ENCODE measurements at places on chromosomes 3 and 15.

- DNase-seq = no peak
Measured at GRCh38 chr3:37161351-37161750, 13.0 kb downstream of the LRRFIP2 start.

DNA sequence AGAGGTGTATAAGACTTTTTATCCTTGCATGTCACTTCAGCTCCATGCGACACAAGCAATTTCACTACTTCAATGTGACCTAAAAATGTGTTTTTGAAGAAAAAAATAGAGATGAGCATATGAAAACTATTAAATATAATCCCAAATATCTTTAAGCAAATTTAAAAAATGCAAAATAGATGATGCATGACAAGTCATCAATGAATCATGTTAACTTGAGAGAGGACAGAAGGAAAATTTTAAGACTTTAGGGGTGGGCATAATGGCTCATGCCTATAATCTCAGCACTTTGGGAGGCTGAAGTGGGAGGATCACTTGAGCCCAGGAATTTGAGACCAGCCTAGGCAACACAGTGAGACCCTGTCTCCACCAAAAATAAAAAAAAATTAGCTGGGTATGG, 73.3 kb downstream of the ANKRD28 start:
- no peak for DNase-seq

DNA sequence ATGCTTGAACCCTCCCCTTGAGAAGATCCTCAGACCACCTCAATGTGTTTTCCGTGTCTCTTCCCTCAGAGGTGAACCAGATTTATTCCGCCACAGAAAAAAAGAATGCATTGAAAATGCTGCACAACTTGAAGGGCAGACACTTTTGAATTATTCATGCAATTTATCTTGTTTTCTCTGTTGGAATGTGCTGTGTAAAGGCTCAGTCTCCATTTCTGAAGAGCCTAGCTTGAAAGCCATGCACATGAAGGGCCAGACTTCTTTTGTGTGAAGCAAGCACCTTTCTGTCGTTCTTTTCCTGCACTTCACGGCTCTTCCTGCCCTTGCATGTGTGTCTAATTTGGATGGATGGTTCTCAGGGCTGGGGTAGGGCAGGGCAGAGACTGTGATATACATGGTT, 79.0 kb upstream of the ATP13A5 start:
- no peak for DNase-seq

- no peak for DNase-seq
Measured at GRCh38 chr3:187641320-187642016, 28.7 kb downstream of the SST start.

DNA sequence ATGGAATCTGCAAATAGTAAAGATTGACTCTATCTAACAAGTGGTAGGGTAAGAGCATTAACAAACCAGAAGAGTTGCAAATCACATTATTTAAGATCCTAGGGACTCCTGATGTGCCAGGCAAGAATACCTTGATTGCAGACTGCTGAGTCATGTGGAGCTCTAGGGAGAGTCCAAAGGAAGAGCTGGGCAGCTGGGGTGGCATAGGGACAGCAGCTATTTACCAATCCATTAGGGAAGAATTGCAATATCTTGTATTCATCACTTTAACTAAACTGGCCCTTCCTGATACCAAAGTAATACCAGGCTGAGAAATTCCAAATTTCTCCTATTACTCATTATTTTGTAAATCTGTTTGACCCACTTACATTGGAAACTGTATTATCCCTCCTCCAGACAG, 52.2 kb upstream of the ACP3 start:
- no peak for DNase-seq

DNA sequence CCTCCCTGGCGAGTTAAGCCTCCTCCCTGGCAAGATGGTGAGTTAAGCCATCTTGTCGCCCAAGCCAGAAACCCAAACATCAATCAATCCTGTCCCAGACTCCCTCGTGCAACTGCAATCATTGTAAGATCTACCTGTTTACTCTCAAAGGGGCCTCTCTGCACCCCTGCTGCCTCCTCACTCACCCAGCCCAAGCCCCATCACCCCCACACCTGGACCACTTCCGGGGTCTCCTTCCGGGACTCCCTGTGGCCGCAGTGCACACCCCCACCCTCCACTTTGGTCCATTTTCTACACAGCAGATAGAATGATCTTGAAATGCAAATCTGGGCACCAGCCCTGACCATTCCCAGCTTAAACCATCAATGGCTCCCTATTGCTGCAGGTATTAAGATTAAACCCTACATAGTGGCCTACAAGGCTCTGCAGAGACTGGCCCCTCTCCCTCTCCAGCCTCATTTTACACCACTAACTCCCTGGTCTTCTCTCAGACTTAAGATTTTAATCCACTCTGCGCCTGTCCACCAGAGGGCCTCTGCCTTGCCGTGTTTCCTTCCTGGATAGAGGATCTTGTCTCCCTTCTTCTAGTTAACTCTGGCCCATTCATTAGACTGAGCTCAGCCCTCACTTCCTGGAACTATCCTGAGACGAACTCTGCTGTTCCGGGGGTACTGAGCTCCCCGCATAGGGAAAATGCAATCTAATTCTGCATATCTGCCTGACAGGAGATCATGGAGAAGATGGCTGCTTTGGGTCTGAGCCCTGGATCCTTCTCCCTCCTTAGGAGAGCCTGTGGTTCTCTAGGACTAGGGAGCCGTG, 41.9 kb upstream of the SLC6A1 start:
- DNase-seq = no peak

GRCh38 chr3:85960793-85961192, 1002.0 kb downstream of the CADM2 start:
- DNase-seq = no peak

- DNase-seq = no peak
Measured at GRCh38 chr3:68207327-68207726, 552.9 kb upstream of the SUCLG2 start.

DNA sequence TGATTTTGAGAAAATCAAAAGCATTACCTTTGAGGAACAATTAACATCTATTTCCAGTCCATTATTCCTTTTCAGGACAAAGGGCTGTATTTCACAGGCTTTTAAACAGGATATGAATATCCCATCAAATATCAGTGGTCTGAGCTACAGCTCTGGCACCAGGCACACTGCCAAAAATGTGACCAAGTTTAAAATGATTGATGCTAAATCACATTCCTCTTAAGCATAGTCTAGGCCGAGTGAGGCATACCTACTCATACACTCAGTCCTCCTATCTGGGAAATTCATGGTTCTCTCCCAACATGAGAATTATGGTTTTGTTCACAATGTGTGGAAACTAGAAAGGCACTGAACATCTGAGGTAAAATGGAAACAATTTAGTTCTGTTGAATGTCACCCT, 683.5 kb downstream of the TUSC7 start:
- DNase-seq = no peak

- peak; percentile 78 for DNase-seq
Measured at GRCh38 chr15:81265944-81266775, 57.8 kb downstream of the STARD5 start.

GRCh38 chr3:45139372-45140140, 6.6 kb downstream of the CDCP1 start:
- DNase-seq = no peak

DNA sequence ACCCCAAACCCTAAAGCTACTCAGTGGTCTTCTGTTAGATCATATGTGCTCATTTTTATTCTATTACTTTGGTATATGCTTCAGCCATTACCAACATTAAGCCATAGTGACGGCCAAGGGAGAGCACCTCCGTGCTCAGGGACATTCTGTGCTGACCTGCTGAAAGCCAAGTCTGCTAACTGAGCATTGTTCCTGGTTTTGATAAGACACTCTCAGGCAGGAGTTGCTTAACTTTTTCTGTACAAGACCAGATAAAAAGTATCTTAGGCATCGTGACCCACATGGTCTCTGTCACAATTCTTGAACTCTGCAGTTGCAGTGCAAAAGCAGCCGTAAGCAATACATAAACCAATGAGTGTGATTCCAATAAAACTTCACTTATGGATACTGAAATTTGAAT, 100.6 kb downstream of the KLHL25 start:
- no peak for DNase-seq

DNA sequence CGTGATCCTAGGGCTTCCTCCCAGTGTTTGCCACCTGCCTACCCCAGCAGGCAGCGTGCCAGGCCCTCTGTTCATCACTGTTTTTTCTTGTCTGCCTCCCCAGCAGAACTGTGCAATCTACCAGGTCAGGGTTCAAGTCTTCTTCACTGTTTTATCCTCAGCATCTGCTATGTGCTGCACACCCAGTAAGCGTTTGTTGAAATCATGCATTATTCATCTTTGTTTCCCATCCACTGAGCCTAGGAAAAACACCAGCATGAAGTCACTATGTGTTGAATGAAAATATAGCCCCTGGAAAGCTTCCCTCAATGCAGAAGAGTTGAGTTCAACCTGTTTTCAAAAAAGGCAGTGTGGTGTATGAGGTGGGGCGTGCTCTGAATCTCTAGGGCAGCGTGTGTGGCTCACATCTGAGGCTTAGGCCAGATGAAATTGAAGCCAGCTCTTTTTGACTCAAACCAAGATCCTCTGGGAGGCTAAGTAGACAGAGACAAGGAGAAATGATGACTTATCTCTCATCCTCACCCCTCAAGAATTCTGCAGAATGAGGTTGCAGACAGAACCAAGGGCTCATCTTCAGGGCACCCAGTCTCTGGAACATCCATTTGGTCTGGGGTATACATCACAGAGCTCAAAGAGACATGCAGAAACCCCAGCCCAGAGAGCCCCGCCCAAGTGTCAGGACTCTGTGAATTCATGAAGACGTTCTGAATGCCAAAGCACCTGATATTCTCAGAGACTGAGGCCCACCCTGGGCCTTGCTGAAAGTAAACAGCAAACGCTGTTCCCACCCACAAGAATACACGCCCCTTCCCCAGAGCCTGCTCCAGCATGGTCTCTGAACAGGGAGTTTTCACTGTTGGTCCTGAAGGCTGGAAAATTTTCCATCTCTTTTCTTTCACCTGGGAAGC, 5.7 kb upstream of the CAV3 start:
- no peak for DNase-seq

- no peak for DNase-seq
Measured at GRCh38 chr15:72033711-72034110, 84.2 kb downstream of the MYO9A start.

DNA sequence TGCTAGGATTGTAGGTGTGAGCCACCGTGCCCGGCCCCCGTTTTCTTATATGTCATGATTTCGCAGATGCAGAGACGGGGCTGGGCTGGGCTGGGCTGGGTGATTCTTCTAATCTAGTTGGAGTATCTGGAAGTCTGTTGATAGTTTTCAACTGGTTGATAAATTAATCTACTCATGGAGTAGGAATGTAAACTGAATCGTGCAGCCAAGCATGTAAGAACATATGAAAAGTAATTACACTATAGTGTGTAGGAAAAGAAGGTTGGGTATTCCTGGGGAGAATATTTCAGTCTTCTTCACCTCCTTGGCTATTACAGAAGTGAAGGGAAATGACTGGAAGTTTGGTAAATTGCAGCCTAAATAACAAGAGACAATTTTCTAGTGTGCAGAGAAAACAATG, 82.6 kb upstream of the MAGI1 start:
- DNase-seq = no peak
